ENCODE measurements at places on chromosomes 1 and 21.

GRCh38 chr1:245501633-245502032 lies 346.8 kb downstream of the KIF26B start:
- DNase-seq, result no peak

DNA sequence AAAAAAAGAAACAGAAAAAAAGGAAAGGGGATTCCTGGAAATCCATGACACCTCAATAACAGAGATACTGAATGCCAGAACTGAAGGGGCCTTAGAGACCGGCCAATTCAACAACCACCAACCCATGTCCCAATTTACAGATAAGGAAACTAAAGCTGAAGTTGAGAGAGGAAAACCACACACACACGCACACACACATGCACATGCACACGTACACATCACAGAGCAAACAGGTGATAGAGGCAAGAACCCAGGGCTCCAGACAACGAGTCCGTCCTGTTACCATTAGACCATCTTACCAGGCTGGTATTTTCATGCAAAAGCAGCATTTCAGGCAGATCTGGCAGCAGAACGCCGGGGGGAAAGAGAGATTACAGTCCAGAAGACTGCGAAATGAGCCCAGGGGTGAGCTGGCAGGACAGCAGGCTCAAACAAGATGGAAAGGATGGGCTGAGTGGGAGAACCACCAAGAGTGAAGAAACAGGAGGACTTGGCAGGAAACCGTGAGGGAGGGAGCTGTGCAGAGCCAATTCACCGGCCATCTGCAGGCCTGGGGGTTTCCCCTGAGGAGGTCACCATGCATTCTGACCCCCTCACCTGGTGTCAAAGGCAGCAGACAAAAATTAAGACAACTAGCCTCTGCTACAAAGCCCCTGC lies 43.5 kb downstream of the PAFAH2 start:
- no peak for DNase-seq

DNA sequence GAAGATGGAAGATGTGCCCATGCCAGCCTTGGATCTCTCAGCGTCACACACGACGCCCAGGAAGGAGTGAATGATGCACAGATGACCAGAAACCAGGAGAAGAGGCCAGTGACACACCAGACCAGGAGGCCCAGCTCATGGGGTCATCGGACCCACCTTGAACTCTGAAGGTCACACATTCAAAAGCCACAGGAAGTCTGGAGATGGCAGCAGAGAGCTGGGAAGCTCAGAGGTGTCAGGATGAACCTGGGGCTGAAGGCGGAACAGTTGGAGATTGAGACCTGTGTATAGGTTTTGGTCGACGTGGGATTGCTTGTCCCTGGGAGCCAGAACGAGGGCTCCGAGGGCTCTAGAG lies 43.6 kb downstream of the SLC19A1 start:
- DNase-seq, result no peak

- no peak for DNase-seq
These were observed 129.8 kb upstream of the CACNA1E start for GRCh38 chr1:181353526-181353925.

- DNase-seq, result no peak
These were observed 42.2 kb upstream of the GOLT1A start for GRCh38 chr1:204255966-204256365.

GRCh38 chr1:226568077-226568831 lies 19.7 kb downstream of the STUM start:
- no peak for DNase-seq

DNA sequence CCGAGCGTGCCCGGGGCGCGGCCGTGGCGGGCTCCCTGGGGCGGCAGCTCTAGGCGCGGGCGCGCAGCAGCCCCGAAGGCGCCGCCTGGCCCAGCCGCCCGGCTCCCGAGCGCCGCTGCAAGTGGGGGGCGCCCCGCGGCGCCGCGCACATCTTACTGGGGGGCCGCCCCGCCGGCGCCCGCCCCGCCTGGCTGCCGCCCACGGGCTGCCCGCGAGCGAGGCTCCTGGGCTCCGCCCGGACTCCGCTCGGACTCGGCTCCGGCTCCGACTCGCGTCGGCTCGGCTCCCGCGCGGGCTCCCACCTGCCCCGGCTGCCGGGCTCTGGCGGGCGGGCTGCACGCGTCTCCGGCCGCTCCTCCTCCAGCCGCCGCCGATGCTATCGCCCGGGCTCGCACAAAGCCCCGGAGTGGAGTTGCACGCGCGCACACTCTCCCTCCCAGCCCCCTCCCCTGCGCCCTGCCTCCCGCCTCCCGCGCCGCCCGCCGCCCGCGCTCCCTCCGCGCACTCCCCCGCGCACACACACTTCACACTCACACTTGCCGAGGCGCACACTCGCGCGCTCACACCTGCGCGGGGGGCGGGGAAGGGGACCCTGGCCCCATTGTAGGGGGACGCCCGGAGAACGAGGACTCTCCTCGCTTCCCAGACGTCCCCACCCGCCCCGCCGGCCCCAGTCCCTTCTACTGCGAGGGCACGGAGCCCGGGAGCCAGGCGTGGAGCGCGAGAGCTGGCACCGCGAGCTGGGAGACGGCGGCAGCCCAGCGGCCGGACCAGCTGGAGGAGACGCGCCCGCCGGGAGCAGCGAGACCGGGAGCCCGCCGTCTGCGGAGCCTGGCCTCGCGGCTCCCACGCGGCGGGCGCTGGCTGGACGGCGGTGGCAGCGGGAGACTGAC lies at the start of gene GRIK3:
GRIK3 (minus strand) TSS at position 395 of the 893 bp plus-strand sequence. CDS start 407 bp downstream, outside the sequence.
- no peak for DNase-seq

DNA sequence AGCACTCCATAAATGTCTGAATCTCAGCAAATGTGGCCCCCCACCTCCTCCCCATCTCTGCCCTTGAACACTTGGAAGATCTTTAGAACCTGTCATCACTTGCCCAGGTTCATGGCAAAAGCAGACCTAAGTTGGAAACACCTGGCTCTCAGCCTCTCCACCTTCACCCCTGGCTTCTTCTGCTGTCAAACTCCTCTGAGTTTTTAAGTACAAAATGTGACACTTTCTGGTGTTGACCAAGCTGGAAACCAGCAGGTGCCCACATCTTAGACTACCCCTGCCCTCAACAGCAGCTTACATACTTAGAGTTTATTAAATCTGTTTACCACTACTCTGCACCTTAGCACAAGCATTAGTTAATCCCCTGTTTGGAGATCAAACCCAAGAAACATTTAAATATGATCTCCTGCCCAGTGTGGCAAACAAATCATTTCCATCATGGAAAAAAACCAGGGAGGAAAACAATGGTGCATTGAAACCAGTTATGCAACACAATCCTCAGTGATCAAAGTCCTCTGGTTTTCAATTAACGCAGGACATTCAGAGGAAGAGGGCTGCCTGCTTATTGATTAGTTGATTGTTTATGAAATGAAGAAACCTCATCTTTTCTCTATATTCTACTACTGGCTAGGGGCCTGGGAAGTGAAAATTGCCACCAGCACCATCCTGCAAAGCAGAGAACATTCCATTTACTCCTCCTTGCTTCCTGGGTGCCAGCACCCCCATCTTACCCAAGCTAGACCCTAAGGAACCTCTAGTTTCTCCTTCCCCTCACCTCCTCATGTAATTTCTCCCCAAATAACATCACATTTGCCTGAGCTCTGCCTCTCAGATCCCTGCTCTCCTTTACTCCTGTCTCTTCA lies 139.4 kb upstream of the RAB4A start:
- no peak for DNase-seq

DNA sequence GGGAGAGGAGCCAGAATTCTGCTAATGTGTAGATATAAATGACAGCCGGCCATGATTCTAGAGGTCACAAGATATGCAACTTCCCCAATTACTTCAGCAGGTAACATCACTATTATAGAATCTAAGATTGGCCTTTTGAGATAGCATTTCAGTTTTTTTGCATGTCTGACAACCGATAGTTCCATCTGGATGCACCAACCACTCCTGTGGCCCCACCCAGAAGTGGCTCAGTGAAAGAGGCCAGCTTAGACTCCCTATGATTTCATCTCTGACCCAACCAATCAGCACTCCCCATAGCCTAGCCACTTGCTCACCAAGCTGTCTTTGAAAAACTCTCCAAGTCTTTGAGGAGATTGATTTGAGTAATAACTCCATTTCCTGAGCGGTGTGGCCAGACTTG lies 30.3 kb upstream of the NUF2 start:
- DNase-seq, result no peak

DNA sequence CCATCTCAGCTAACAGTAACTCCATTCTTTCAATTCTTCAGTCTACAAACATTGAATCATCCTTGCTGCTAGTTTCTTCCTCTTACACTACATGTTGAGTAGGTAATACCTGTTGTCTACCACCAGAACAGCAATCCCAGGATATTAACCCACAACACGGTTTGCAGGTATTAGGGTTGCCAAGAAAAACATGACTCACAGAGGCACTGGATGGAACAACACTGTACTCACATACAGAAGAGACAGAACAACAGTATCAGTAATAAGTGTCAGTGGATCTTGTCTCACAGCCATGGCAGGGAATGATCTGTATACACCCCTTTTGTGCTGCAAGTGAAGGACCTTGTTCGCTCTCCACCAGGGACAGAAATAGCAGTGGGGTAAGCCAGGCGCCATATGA lies 212.1 kb downstream of the GPR52 start:
- DNase-seq, result no peak

- DNase-seq, result no peak
These were observed 37.0 kb downstream of the SPAG17 start for GRCh38 chr1:118148034-118148433.

GRCh38 chr1:18957532-18958300 lies 1.2 kb upstream of the IFFO2 start:
- DNase-seq, result no peak

DNA sequence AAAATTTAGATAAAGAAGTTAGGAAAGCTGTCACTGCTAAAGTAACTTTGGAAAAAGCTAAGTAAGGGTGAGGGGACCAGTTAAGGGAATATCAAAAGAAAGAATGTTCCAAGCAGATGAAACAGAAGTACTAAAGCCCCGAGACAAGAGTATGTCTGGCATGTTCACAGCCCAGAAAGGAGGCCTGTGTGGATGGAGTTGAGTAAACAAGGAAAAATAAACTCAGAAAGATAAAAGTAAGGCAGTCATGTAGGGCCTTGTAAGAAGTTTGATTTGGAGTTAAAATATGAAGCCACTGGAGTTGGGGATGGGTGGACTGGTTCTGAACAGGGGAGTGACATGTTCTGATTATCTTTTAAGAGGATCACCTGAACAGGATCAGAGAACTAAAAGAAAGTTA lies 177.9 kb downstream of the CDC42BPA start:
- no peak for DNase-seq

DNA sequence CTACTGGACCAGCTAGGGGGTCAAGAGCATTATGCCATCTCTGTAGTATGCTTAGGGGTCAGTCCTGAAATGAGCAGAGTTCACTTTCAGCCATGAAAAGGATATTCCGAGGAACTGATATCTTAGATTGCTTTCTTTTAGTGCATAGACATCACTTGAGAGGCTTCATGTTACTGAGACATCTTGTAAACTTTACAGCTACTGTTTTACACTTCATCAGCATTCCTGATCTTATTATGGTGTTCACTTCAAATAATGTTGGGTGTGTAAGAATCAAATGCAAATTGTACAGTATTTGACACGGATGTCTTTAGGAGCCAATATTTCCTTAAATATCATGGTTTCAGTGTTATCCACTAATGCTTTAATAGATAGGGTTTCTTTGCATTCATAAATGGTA lies 22.4 kb upstream of the CLDN14 start:
- DNase-seq, result no peak

DNA sequence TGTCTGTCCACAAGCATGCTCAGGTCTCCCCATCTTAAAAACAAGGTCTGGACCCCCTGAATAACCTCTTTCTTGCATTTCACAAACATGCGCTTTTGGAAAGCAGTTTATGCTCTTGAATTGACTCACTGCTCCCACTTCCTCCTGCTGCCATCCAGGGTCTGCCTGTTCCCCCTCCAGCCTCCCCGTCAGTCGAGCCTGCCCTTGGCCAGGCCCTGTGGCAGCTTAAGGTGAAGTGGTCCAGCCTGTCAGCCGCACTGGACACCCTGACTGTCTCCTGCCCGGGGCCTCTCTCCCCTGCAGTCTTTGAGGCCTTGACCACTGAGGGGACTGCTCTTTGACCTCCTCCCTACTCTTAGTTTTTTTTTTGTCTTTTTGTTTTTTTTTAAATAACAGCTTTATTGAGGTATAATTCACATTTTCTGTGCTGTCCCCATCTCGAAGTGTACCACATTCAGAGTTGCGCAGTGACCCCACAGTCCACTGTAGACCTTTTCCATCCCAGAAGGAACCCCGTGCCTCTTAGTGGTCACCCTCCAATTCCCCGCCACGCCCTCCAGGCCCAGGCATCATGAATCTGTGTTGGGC lies 18.3 kb downstream of the GPR137B start:
- DNase-seq, result no peak

GRCh38 chr1:243459059-243459458 lies 203.2 kb downstream of the SDCCAG8 start:
- no peak for DNase-seq

GRCh38 chr21:44089001-44089911 lies 17.9 kb upstream of the PWP2 start:
- DNase-seq, result no peak

- no peak for DNase-seq
These were observed 333.6 kb upstream of the CAMK1G start for GRCh38 chr1:209249785-209250440.

- DNase-seq, result peak; percentile 56
These were observed 9.6 kb downstream of the PROK1 start for GRCh38 chr1:110460253-110461220.

DNA sequence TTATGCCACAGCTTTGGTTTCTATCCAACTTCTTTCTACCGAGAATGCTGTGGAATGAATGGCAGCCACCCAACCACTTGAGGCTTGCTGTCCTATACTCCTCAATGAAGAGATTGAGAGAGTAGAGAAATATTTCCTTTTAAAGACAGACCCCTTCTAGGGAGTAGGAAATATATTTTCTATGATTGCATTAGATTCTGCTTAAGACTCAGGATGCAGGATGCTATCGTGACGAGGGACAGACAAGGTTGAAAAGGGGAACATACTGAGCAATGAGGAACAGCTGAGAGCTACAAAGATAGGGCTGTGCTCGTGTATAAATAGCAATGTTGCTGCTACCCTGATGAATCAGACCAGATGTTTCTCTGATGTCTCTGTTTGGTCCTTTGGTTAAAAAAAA lies 7.1 kb upstream of the RASAL2 start:
- DNase-seq, result no peak
